Activated T-cell treated with anti-CD3 and anti-CD28 coated beads, Interleukin-2, amount 50 U/mL, for 48 hours (primary cell): ENCODE measurements at places on chromosomes 2 and 18.

DNA sequence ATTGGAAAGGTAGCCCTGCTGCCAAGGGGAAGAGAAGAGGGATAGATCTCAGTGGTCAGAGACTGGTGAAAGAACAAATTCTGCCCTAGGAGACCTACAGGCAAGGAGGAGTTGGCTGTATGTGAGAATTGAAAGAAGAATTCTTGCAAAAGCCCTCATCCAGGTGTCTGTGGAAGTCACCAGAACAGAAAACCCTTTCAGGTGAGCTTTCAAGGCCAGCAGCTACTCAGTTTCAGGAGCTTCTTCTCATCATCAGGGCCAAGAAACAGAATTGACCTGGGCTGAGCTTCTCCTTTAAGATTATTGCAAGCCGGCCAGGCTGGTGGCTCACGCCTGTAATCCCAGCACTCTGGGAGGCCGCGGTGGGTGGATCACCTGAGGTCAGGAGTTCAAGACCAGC is 110.2 kb downstream of the CDK15 start:
- no peak for DNase-seq

DNA sequence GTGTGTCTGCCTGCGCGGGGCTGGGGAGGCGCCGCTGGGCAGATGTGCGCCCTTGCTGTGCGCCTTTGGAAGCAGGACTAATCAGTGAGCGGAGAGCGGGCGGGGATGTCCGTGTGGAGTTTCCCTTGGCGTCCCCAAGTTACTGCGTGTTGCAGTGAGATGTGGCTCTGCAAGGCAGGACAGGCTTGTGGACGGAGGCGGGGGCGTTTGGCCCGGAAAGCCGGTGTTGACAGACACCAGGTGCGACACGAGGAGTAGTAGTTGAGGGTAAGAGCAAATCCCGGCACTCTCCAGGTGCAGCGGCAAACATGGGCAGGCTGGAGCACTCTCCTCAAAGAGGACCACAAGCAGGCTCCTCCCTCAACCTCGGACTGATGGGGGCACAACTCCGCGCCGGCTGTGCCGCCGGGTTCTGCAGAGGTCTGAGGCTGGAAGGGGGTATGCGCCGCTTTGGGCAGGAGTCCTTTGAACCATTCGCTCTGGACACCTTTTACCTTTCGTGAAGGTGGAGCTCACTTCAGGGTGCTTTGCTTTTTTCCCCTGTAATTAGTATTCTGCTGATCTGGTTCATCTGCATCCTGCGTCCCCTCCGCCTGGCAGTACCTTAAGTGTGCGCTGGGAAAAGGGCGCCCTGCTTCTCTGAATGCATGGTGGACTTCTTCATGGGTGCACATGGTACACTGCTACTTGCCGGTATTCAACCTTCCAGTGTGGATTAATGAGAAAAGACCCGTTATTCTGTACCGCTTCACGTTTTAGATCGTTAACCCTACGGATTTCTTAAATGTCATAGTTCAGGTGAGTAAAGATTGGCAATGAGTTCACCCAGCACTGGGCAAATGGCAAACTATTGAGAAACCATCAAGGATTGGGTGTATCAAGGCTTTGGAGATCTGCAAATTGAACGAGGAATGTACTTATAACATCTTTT is 608 bp downstream of the CDH7 start:
- DNase-seq = no peak

GRCh38 chr2:112993831-112994230 is 11.4 kb upstream of the IL36A start:
- DNase-seq = no peak

GRCh38 chr18:5237723-5238370 is 40.8 kb upstream of the AKAIN1 start:
- peak; percentile 93 for DNase-seq

- no peak for DNase-seq
Observed at GRCh38 chr2:68292108-68292710, 27.5 kb downstream of the CNRIP1 start.

GRCh38 chr2:118442046-118442445 is 353.8 kb downstream of the INSIG2 start:
- no peak for DNase-seq

GRCh38 chr2:15146960-15147359 is 414.2 kb downstream of the NBAS start:
- no peak for DNase-seq

DNA sequence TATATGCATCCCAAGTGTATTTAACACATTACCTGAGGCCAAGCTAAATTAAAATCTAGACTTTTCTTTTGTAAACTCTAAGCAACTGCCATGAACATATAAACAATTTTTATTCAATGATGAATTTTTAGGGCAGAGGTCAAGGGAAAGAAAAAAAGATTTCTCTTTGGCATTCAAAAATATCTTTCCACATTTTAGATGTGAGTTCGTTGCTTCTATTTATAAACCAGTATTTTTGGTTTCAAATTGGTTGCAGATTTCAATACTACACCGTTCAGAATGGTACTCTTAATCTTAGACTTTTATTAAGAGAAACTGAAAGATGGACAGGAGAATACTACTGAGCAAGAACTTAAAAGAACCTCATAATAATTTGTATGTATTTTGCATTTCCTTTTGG is 293.6 kb upstream of the CCDC68 start:
- DNase-seq = no peak

DNA sequence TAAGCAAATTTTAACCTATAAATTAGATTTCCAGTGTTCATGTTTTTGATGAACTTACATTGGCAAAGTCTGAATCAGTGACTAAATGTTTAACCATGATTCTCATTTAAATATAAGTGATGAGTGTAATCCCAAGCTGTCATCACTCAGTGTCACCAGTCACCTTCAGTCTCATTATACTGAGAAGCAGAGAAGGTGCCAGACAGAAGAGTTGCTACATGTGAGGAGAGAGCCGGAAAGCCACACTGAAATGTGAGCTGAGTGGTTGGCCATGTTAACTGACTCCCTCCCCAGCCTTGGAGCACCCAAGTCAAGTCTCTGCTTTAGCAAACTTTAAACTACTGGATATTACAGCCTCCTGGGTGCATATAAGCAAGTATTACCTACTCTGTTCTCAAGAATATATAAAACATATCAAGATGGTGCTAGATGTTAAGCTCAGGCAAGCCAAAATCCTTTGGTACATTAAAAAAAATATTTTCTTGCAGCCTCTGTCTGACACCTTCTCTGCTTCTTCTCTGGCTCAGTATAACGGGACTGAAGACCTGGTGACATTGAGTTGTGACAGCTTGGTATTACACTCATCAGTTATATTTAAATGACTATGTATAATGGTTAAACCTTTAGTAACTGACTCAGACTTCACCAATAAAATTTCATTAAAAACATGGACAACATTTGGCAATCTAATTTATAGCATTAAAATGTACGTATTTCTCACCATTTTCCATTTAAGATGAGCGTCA is 75.8 kb upstream of the MAP3K20 start:
- no peak for DNase-seq

DNA sequence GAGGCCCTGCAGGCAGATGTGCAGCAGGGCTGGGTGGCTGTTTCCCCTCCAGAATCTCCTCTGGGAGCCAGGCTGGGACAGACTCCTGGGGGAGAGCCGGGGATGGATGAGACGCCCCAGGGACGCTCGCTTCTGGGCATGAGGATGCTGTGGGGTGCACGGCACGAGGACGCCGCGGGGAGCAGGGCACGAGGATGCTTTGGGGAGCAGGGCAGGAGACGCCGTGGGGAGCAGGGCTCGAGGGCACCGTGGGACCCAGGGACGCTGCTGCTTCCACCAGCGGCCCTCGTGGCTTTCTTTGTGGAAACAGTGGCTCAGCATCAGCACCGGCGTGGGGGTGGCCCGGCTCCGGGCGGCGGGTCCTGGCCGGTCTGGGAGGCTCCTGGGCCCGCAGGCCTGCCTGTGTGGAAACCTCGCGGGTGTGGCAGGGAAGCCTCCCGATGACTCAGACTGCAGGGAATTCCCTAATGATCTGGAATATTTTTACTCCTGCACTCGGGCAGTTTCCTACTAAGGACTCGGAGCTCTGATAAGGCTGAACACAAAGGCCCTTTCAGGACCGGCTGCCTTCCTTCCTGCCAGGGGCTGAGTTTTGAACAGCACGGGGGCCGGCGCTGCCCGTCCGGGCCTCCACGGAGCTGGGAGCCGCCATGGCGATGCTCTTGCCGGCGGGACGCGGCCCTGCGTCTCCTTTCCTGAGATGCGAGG is 62.6 kb downstream of the NFATC1 start:
- no peak for DNase-seq

GRCh38 chr18:26089293-26090129 is 902 bp downstream of the SS18 start:
- no peak for DNase-seq

GRCh38 chr2:236168110-236169080 is at the start of gene GBX2:
TSS of gene GBX2 (minus strand) at chr2:236168386. CDS start at chr2:236167971, 415 bp downstream.
- DNase-seq = peak; percentile 51

- DNase-seq = no peak
Observed at GRCh38 chr18:12470382-12471075, 62.8 kb downstream of the PRELID3A start.
